Gastroesophageal sphincter (tissue), 4 donors: ENCODE measurements at places on chromosomes 7 and 10. TPM values are rescaled to one million over a fixed set of nuclear protein-coding genes. Genes with fewer than 3 reads are reported as not detected.

The ODAD2 gene
- total RNA-seq = 1.4 TPM

The SCART1 gene
- 0.27 TPM for total RNA-seq

The SDK1 gene
- 6.1 TPM for total RNA-seq

The MEOX2 gene
- total RNA-seq = 4.5 TPM

The CNPY1 gene
- total RNA-seq = not detected

The ITIH5 gene
- 66.8 TPM for total RNA-seq

The GNAT3 gene
- total RNA-seq = not detected

The OPALIN gene
- not detected for total RNA-seq

The TBXAS1 gene
- 6.2 TPM for total RNA-seq

The LRRN3 gene
- total RNA-seq = not detected

The ELAPOR2 gene
- total RNA-seq = 24.9 TPM

The FGL2 gene
- total RNA-seq = 452 TPM

The PBLD gene
- 6.6 TPM for total RNA-seq

The SYNPO2L gene
- 0.15 TPM for total RNA-seq

The HMX3 gene
- total RNA-seq = not detected

The FAM131B gene
- 0.84 TPM for total RNA-seq

The ATAD1 gene
- total RNA-seq = 44.7 TPM

The PPP1R17 gene
- not detected for total RNA-seq

The FOXI2 gene
- 0.77 TPM for total RNA-seq

The PLXNA4 gene
- 12.2 TPM for total RNA-seq

The NEUROD6 gene
- not detected for total RNA-seq

The ZNF722 gene
- total RNA-seq = not detected

The PRKAR2B gene
- 83.5 TPM for total RNA-seq

The KAZALD1 gene
- 3.1 TPM for total RNA-seq

The CPA2 gene
- total RNA-seq = not detected

The TMEM213 gene
- not detected for total RNA-seq

The ACBD7 gene
- not detected for total RNA-seq

The TFEC gene
- total RNA-seq = 5.8 TPM

The BLVRA gene
- 65.6 TPM for total RNA-seq
